ENCODE measurements at places on chromosomes 5 and 9. TPM values are rescaled to one million over a fixed set of nuclear protein-coding genes. Genes with fewer than 3 reads are reported as not detected.

ARL10 gene
- 1.2 TPM for total RNA-seq

JMY gene
- 5.8 TPM for total RNA-seq

ACTBL2 gene
- total RNA-seq = not detected

TIMD4 gene
- total RNA-seq = 2.0 TPM

LPAR1 gene
- 19.9 TPM for total RNA-seq

LHX6 gene
- total RNA-seq = 46.4 TPM

CAPSL gene
- not detected for total RNA-seq

CCL27 gene
- 1.3 TPM for total RNA-seq

DNA sequence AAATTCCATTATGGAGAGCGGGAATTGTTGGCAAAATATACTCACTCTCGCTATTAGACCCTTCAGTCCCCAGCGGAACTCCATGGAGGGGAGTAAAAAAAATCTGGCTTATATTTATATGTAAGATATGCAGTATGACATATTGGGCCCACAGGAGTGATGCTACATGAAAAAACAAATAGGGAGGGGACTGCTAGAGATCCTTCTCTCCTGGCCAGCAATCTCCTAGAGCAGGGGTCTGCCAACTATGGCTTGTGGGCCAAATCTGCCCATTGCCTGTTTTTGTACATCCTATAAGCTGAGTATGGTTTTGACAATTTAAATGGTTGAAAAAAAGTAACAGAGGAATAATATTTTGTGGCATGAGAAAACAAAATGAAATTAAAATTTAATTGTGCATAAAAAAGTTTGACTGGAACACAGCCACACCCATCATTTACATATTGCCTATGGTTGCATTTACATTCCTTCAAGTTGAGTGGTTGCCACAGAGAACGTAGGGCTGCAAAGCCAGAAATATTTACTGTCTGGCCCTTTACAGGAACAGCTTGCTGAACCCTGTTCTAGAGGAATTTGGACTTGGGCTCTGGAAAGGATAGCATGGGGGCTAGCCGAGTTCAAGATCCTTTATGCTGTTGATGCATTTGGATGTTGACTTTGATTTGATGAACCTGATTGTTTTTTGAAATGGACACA, 197.3 kb upstream of the CLINT1 start:
- no peak for DNase-seq

- no peak for DNase-seq
Observed at GRCh38 chr5:130289132-130290088, 385.1 kb downstream of the CHSY3 start.

DNA sequence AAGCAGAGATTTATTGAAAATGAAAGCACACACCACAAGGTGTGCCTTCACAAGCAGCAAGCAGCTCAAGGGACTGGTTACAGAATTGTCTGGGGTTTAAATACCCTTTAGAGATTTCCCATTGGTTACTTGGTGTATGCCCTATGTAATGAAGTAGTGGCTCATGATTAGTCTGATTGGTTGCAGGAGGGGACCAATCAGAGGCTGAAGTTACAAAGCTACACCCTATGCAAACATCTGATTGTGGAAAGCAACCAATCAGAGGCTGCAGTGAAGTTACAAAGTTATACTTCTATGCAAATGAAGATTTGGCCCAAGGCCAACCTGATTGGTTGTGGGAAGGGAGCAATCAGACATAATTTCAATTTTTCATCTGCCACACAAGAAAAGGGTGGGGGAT, 119.9 kb downstream of the C9orf152 start:
- DNase-seq = no peak

- DNase-seq = no peak
Observed at GRCh38 chr5:73028991-73029595, 73.3 kb downstream of the FCHO2 start.

- DNase-seq = peak; percentile 46
Observed at GRCh38 chr5:98510143-98510985, 263.1 kb upstream of the RGMB start.

GRCh38 chr5:172389578-172390112, 64.7 kb downstream of the SH3PXD2B start:
- DNase-seq = no peak

GRCh38 chr9:34334337-34334824, 5.0 kb downstream of the NUDT2 start:
- DNase-seq = peak; percentile 45

- DNase-seq = no peak
Observed at GRCh38 chr5:176320577-176320976, 41.0 kb downstream of the KIAA1191 start.

GRCh38 chr9:9997585-9997984, 615.2 kb downstream of the PTPRD start:
- no peak for DNase-seq

DNA sequence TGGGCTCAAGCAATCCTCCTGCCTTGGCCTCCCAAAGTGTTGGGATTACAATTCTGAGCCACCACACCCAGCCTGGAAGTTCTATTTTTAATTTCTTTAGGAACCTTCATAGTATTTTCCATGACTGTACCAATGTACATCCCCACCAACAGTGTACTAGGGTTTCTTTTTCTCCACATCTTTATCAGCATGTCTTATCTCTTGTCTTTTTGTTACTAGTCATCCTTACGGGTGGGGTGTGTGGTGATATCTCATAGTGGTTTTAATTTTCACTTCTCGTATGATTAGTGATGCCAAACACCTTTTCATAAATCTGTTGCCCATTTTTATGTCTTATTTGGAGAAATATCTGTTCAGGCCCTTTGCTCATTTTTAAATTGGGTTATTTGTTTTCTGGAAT, 123.0 kb upstream of the MEF2C start:
- DNase-seq = no peak

DNA sequence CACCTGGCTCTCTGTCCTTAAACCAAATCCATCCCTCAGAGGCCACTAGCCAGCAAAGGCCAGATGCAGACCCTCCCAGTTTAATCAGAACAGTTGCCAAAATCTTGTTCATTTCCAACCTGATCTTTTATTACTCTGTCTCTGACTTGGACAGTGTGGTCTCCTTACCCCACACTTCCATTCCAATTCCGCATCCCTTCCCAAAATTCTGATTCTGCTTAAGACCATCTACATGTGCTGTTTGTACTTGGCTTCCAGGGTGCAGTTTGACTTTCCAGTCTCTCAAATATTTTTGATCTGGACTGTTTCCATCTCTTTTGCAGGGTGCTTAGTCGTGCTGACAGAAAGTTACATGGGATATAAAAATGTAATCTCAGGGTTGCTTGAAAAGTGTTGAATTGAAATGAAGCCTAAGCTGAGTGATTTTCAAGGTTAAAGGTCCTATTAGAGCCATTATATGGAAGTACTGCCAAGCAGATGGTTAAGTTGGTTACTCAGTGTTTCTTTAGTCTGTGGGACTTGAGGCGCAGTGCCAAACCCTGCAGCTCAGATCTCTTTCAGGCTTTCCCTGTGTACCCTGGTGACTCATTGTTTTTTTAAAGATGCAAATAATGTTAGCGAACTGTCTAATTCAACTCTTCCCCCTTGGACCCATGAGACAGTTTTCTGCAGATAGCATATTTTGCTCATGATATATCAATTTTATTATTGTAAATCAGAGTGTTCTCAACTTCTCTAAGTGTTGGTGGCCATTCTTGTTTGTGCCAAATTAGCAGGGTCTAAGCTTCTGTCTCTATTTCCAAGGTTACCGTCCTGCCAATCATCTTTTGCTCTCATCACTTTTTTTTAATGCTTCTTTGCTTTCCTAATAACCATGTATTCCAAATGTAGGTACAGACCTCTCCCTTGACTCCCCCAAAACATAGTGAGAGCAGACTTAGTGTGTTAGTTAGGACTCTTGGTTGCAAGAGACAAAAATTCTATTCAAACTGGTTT, 18.2 kb upstream of the DCP2 start:
- DNase-seq = peak; percentile 81

- no peak for DNase-seq
Observed at GRCh38 chr5:2801577-2802525, 50.4 kb upstream of the IRX2 start.

- no peak for DNase-seq
Observed at GRCh38 chr9:134902936-134903335, 14.8 kb downstream of the FCN1 start.

GRCh38 chr5:111385970-111386831, 126.1 kb downstream of the STARD4 start:
- no peak for DNase-seq

DNA sequence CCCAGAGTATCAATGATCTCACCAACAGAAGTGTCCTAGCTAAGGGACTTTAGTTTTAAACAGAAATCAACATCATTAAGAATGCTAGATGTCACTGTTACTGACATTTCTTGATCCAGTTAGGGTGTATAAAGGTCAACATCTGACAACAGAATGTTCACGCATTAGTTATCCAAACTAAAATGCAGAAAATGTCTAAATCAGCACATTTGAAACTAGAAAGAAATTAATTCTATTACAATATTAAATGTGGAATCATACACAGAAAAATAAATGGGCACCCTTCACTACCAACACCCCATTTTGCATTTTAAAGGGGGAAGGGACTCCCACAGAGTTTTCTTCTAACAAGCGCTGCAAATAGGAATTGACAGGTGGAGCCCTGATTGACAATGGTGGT, 24.5 kb downstream of the ELAVL2 start:
- no peak for DNase-seq

DNA sequence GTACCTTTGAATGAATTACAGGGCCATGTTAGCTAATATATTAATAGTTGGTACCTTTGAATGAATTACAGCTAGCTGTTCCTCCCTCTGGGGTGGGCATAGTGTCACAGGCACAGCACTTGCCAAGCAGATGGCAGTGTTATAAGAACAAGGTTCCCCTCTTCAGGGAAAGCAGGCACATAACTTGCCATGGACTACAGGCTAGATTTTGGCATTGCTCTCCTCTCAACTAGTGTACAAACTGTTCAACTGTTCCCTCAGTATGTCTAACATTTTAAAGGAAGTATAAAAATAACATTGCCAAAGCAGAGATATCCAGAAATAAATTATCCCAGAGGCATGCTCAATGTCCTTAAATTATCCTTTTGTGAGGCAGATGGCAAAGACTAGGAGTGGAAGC, 33.7 kb downstream of the ABITRAM start:
- no peak for DNase-seq

- DNase-seq = peak; percentile 11
Observed at GRCh38 chr9:135820661-135821060, 86.7 kb downstream of the CAMSAP1 start.

DNA sequence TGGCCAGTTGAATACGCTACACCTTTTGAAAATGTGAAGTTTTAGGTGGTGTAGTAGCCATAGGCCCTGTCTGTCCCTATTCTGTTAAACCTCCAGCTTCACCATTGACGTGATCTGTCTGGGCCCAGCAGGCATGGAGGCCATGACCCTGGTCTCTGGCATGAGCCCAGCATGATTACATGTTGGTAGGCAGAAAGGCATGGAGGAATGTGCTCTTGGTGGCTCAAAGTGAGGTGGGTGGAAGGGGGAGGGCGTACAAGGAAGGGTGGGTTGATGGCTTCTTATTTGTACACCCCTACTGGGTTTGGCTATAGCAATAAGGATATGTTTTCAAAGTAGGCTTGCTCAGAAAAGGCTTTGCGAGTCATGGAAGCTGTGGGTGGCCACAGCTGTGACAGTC, 23.7 kb downstream of the RALGPS1 start:
- no peak for DNase-seq

GRCh38 chr9:18233311-18233710, 240.6 kb upstream of the ADAMTSL1 start:
- DNase-seq = no peak

GRCh38 chr9:13614060-13614459, 334.6 kb upstream of the MPDZ start:
- DNase-seq = no peak
